ENCODE measurements at places on chromosomes 3 and 15. TPM values are rescaled to one million over a fixed set of nuclear protein-coding genes. Genes with fewer than 3 reads are reported as not detected.

GRCh38 chr15:100230784-100231183 is 111.0 kb downstream of the ADAMTS17 start:
- no peak for DNase-seq

DNA sequence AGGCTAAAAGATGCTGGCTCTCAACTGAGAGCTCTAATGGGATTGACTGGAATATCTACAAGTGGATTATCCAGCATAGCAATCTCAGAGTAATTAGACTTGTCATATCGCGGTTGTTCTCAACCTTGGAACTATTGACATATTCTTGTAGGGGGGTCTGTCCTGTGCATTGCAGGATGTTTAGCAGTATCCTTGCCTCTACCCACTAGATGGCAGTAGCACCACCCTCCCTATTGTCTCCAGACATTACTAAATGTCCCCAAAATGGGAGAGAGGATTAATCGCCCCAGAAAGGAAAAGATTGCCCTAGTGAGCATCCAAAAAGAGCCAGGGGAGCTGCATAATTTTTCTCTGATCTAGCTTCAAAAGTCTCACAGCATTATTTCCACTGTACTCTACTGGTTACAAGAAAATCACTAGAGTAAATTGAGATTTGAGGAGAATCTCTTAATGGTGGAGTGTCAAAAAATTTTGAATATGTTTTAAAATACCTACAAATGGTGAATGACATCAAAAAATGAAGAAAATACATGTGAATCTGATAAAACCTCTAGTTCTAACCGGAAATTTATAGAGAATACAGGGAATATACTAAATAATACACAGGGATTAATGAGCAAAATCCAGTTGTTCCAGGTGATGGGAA is 388.2 kb upstream of the AGTR1 start:
- peak; percentile 3 for DNase-seq

DNA sequence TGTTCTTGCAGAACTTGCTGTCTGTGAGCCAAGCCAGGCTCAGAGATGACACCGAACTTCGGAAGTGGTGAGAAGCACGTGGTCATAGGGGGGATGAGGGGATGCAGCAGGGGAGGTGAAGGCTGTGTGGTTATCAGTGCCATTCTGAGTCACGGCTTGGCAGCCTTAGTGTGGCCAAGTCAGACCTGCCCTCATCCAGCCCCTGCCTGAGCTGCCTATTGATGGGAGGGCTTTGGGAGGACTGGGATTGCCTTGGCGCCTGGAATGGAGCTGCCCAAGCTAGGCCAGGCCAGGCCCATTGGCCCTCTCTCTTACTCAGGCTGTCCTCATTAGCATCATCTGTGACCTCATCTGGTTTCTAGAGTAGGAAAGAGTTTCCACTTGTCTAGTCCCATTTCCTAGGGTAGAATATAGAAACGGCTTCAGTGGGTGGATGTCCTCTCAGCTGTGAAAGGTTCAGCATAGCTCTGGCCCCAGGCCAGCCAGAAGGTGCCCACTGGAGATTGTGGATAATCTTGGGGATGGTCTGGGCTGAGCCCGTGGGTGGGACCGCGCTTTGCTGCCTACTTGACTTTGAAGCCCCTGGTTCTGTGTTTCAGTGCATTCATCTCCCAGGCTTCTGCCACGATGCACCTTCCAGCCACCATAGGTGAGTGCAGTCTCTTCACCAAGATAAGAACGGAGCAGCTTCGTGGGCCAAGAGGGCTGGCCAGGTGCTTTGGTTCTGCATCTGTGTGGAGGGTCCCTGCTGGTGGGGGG is 7.2 kb downstream of the FAH start:
- no peak for DNase-seq

DNA sequence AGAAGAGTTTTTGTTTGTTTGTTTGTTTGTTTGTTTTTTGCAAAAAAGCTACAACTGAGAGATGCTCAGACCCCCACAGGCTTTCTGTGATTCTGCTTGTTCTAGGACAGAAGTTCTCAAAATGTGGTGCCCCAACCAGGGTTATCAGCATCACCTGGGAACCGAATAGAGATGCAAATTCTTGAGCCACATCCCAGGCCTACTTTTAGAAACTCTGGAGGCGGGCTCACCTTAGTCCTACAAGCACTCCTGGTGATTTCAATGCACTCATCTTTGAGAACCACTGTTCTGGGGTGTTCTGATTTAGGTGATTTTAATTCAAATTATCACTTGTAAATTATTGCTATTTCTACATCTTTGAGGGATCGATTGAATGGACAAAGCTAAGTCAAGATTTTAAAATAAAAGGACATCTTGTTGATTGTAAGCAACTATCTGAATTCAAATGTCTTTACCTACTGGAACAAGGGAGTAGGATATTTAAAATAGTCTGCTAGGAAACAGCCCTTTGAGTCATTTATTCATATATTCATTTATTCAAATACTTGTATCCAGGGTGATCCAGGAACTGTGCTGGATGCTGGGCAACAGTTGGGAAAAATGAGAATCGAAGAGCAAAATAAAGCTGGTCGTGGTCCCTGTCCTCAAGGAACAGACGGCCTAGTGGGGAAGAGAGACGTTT is 44.7 kb upstream of the CADPS start:
- DNase-seq, result no peak

DNA sequence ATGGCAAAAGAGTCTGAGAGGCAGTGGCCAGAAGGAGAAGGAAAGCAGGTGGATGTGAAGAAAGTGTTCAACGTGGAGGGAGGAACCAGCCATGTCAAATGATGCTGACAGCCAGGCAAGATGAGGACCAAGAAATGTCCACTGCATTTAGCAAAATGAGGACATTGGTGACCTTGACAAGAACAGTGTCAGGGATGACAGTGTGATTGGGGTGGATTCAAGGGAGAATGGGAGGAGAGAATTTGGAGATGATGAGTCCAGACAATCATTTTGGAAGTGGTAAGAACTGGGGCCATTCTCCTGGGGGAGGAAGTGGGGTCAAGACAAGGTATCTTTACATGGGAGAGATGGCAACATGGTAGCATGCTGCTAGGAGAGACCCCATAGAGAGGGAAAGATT is 47.4 kb downstream of the CPN2 start:
- no peak for DNase-seq

DNA sequence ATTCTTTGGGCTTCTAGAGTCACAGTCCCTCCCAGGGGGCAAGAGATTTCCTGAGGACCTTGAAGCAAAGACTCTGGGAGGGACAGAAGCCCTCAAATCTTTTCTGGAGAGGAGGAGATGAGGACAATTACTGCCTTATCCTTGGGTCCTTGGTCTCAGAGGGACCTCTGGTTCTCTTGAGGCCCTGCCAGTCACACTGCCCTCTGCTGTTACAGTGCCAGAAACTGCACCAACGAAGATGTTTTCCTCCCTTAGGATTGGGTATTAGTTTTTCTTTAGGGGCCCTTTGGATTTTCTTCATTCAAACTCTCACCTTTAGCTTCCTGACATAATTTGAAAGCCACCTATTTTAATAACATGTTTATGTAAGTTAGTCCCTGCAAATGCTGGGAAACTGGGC is 58.2 kb upstream of the SCN5A start:
- no peak for DNase-seq

GRCh38 chr15:53196242-53196641 is 406.1 kb upstream of the ONECUT1 start:
- peak; percentile 4 for DNase-seq

DNA sequence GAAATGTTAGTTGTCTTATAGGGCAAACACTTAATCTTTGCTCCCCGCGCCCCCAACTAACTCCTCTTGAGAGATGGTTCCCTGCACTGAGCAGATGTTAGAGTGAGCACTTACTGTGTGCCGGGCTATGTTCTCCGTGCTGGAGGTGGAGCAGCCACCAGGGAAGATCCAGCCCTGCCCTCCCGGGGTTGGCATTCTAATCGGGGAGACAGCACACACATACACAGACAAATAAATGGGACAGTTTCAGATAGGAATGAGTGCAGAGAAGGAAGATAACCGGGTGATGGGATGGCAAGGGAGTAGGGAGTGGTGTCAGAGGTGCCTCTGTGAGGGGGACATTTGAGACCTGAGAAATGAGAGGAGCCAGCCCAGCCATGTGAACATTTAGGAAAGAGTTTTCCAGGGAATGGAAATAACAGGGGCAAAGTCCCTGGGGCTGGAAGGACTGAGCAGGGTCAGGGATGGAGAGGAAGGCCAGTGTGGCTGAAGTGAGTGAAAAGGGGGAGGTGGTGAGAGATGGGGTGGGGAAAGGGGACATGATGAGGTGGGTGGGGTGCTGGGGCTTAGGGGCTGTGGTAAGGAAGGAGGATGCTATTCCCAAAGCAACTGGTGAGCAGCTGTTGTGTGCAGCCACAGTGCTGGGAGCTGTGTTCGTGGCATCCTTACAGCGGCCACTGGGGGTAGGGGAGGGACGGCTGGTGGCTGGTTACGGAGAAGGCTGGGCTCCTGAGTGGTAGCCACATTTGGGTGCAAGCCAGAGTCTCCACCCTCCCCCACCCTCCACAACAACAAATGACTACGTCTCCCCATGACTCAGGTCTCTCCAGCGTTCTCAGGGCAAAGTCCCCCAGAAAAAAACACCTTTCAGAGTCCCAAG is 15.4 kb upstream of the FGD5 start:
- DNase-seq, result no peak

DNA sequence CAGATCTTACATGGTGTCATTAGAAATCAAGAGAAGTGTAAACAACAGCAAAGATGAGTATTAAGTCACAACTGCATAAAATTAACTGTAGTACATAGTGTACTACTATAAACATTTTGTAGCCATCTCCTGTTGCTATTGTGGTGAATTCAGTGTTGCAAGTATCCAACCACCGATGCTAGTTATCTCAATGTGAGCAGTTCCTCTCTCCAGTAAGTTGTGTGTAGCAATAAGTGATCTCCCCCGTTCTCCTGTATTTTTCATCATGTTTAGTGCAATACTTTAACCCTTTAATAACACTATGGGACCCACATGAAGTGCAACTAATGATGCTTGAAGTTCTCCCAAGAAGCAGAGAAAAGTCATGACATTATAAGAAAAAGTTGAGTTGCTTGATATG is 264.7 kb upstream of the KCNH8 start:
- DNase-seq, result no peak

- DNase-seq, result no peak
Observed at GRCh38 chr3:189122526-189123205, 49.1 kb upstream of the TPRG1 start.

DNA sequence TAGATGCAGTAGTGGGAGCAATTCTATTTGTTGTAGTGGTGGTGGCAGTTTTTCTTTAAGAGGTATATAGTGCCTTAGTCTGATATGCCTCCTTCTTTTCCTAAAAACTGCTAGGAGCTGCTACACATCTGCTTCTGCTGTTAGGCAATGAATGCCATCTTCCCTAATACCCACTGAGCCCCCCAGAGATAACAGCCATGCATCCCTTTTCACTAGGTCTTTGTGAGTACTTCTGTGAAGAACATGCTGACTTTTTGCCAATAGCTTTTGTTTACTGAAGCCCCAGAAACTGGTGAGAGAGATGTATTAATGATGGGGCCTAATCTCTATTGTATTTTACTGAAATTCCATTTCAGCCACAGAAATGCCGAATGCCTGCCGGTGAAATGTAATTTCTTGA is 92.6 kb upstream of the CHL1 start:
- no peak for DNase-seq

DNA sequence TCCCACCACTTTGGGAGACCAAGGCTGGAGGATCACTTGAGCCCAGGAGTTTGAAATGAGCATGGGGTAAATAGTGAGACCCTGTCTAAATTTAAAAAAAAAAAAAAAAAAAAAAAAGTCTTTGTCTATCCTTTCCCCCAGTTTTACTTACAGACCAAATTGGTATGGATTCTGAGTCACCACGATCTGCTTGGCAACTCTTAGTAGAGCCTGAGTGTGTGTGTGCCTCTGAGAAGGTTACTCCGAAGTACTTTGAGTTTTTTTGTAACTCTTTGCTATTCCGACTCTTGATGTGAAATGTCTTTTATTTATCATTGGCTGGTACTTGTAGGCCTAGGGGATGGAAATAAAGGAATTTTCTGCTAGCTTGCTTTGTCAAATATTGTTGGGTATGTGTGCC is 63.3 kb downstream of the RBM6 start:
- no peak for DNase-seq

DNA sequence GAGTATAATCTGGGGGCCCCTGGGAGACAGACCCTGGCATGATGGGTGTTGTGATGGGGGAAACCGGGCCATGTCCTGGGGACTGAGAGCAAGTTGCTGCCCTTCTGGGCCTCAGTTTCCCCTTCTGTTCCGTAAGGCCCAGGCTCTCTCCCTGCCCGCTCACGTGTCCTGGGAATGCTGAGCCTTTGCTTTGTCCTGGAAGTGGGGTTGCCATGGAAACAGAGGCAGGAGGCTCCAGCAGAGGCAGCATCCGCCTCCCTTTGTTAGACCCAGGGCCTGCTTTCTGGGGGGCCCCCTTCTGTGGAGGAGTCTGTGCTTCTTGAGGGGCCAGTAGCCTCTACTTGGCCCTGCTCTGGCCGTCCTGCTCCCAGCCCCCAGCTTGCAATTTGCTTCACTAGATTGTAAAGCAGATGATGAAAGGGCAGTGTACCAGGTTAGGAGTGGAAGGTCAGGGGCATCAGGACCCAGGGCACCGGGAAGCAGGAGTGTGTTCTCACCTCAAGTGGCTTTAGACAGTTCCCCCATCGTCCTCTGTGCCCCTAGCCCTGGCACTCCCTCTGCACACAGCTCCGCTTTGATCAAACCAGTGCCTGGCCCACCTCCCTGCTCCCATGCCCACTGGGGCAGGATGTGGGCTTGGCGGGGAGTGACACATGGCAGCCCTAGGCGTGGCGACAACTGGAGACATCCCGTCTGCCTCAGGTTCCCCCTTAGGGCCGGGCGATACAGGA is 105.6 kb downstream of the FBLN2 start:
- DNase-seq, result peak; percentile 22

DNA sequence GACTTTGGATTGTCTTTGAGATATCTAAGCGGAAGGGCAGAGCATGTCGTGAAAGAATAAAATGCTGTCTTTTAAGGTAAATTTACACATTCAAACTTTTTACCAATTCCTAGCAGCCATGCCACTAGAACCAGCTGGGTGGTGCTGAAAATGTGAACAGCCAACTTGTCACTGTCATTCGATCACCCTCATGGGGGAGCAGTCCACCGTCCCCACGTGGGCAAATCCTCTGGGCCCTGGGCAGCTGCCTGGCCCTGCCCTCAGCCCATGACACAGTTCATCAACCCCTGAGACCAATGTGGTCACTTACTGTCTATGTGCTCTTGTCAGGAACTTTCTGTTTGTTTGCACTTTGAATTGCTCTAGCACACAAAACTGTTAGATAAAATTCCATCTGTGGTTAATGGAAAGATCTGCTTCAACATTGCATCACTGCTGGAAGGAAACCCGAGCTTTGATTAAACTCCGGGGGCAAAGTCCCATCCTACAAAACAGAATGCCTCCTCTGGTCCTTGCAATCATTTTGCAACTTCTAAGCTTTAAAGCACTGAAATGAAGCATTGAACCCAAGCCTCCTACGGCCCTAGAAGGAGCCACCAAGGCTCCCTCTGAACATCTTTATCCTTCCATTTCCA is 50.1 kb downstream of the PCSK6 start:
- no peak for DNase-seq

Gene STAC
- 0.93 TPM for total RNA-seq

Gene EXD1
- not detected for total RNA-seq

Gene CSTA
- not detected for total RNA-seq

Gene ATP2B2
- total RNA-seq, result 0.23 TPM

Gene ZIC1
- total RNA-seq, result 54.3 TPM

Gene EID1
- total RNA-seq, result 212 TPM
